Activated CD8-positive, alpha-beta memory T cell treated with anti-CD3 and anti-CD28 coated beads for 48 hours (primary cell): ENCODE measurements at places on chromosomes 2 and 18.

GRCh38 chr2:200435379-200435778, 74.5 kb downstream of the KCTD18 start:
- no peak for DNase-seq

DNA sequence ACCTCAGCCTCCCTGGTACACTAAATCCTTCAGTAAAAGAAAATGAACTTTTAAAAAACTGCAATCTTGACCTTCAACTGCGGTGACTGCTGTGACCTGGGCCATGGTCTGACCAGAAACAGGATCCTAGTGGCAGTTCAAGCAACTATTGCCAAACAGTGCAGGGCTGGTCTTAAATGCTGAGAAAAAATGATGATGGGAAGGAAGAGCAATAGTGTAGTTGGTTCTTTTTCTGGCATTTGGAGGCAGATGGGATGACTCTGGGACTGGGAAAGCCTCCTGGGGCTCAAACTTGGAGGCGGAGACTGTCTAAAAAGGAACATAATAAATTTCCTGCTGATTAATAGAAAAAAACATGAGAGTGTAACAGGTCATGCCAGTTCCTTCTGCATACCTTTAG, 45.4 kb downstream of the CHN1 start:
- DNase-seq = no peak

GRCh38 chr18:31546476-31546875, 45.2 kb upstream of the TTR start:
- DNase-seq = no peak

- DNase-seq = no peak
Measured at GRCh38 chr18:24208270-24209035, 69.6 kb downstream of the CABYR start.

- no peak for DNase-seq
Measured at GRCh38 chr18:46070815-46071652, 1.0 kb downstream of the PSTPIP2 start.

GRCh38 chr2:240604291-240604938, 17.9 kb downstream of the CAPN10 start:
- no peak for DNase-seq

GRCh38 chr2:104932243-104932642, 78.3 kb downstream of the POU3F3 start:
- DNase-seq = no peak

GRCh38 chr2:43010438-43011157, 215.8 kb downstream of the ZFP36L2 start:
- DNase-seq = no peak

DNA sequence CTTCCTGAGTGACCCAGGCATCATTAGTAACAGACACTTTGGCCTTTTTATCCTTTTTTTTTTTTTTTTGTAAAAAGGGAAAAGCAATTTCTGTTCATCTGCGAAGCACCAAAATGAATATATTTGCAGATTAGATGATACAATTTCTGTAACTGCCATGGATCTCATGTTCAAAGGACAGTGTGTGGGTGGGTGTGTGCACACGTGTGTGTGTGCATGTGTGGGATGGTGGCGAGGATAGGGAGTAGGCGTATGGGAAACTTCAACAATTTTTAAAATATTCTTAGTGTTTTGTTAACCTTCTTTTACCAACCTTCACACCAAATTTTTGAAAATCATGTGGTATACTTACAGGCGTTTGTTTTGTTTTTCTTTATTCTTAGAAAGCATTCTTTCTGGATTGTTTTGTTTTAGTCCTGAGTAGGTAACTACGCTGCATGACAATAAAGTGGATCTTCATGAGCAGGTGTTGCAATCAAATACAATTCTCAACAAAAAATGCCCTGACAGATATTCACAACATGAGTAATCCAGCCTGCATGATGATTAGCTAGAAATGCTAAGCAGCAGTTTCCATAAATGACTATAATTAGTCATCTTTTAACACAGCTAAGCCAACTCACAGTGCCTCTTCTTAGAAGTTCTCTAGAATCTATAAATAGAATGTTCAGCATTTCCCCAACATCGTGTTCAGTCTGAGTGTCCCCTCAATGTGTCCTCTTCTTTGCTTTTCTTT, 53.5 kb upstream of the RMDN2 start:
- no peak for DNase-seq

GRCh38 chr2:136136931-136137330, 19.0 kb upstream of the CXCR4 start:
- DNase-seq = no peak

DNA sequence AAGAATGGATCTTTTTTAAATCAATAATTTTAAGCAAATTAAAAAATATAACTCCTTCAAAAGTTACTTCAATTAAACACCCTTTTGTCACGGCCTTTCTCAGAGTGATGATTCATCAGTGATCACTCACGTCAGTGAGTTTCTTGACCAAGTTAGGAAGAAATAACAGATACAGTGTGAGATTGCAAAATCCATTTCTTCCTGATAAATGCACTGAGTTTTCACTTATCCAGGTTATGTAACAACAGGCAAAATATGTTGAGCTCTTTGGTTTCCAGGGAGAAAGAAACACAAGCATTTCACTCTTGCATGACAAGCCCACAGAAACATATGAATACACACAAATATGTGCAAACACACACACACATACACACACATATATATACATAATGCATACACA, 195.9 kb upstream of the CYRIA start:
- no peak for DNase-seq

- no peak for DNase-seq
Measured at GRCh38 chr18:46856973-46857372, 60.3 kb downstream of the PIAS2 start.

DNA sequence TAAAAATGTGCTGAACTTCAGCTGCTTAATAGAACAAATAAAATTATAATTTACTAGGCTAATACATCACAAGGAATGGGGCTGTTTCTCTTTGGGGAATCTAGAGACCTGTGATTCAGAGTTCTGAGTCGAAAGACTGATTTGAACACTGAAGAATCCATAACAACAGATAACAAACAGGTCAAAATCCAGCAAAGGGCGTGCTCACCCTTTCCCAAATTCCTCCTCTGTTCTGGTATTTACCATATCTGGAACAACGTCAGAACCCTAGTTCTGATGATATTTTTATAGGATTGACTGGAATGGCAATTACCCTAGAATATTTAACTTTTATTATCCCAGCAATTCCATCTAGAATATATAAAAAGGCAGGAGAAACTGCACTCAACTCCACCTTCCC, 66.0 kb upstream of the ITGA6 start:
- no peak for DNase-seq

GRCh38 chr2:112621790-112622527, 23.8 kb upstream of the SLC20A1 start:
- no peak for DNase-seq

DNA sequence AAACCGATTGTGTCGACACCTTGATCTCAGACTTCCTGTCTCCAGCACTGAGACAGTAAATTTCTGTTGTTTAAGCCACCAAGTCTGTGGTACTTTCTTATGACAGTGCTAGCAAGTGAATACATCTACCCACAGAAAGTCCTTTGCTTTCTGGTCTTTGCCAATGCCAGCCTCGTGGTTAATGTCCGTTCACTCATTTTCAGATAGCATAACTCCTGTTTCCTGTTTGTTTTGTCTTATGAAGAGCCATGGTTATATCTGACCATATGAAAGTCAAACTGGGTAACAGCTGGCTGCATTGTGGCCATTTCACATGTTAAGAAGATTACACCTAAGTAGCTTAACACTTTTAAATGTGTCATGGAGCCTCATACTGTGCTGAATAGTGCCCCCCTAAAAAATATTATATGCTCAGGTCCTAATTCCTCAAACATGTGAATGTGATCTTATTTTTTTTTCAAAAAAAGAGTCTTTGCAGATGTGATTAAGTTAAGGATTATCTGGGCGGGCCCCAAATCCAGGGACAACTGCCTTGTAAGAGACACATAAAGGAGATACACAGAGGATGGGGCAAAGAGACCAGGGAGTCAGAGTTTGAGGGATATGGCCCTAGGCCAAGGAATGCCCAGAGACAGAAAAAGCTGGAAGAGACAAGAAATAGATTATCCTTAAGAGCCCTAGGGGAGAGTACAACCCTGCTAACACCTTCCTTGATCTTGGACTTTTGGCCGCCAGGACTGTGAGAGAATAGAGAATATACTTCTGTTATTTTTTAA, 118.0 kb downstream of the KCNE4 start:
- no peak for DNase-seq

- DNase-seq = no peak
Measured at GRCh38 chr2:237261327-237261726, 152.6 kb downstream of the COL6A3 start.

- DNase-seq = no peak
Measured at GRCh38 chr2:162261032-162261945, 18.0 kb upstream of the FAP start.

DNA sequence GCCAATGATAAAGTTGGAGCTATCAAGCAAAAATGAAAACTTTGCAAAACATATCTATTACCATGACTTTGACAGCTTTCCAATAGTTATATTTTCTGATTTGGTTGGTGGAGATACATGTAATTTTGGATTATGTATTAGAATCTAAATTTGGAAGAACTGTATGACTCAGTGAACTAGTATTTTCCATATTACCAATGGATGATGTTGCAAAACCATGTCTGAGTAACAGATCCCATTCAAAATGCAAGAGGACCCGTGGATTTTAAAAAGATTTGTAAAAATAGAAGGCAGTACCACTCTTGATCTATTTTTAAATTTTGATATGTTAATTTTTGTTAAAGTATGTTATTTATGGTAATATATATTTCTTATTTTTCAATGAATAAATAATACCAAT, 83.0 kb downstream of the TAF4B start:
- no peak for DNase-seq

GRCh38 chr2:19111354-19111753, 247.1 kb downstream of the OSR1 start:
- DNase-seq = no peak

DNA sequence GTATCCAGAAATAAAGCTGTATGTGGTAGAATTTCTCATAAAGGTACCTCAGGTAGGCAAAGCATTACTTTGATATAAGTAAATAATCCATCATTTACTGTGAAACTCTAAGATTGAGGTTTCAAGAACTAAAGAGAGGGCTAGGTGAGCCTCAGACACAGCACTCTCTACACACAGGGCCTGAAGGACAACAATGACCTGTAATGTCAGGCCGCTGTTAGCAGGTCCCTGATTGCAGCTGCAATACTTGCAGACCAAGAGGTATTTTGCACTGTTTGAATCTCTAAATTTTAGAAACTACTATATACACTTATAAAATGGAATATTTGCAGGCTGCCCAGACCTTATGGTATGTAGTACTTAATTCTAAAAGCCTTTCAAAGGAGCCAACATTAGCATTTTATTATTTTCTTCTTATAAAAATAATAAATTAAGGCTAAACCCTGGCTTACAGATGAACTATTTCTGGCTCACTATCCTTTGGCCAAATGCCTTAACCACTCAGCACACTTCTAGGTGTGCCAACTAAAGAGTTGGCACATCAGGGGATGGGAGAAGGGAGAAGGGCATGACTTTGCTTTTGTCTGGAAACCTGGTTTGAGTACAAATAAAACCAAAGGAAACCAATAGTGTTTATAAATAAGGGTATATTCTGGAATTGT, 66.7 kb upstream of the SLC39A10 start:
- no peak for DNase-seq

DNA sequence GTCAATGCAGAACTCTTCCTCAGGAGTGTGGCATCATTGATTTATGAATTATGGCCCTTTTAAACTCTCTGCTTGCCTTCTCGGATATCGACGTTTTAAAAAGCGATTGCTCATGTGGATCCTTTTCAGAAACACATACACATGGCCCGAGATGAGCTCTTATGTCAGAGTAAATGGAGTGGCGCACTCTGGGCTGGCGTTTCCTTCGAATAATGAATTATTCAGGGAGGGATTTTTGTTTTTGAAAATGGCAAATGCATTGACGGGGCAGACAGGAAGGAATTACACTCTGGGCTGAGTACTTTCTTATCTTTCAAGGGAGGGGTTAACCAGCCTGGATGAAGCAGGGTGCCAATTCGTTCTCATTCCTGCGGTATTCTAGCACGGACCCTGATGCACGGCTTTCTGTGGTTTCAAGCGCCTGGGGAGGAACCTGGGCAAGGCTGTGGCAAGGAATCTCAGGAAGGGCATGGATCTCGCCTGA, 142.7 kb downstream of the PRKCE start:
- no peak for DNase-seq

GRCh38 chr2:9897846-9898245, 53.6 kb upstream of the GRHL1 start:
- no peak for DNase-seq

GRCh38 chr2:212359425-212360067, 179.1 kb downstream of the ERBB4 start:
- no peak for DNase-seq

DNA sequence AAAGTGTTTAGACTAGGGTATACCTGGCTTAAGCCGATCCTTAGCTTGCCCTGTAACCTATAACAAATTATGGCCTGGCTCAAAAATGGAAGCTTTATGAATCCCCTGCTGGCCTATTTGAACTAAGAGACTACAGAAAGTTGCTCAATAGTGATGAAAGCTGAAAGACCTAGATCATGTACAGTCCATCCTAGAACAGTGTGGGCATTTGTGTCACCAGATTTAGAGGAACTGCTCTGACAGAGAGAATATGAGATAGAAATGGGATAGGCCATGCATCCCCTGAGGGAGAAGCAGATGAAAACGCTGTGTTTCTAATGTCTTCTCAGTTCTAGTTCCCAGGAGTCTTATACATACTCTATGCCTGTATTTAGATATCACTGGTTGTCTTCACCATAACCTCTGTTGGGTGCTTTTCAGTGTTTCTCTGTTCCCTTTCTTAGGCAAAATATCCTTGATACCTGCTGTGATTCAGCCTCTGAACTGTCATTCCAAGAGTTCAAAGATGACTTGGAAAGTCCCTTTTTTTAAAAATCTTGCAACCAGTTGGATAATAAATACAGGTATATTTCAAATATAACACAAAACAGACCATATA, 246.9 kb upstream of the SLC39A10 start:
- no peak for DNase-seq

DNA sequence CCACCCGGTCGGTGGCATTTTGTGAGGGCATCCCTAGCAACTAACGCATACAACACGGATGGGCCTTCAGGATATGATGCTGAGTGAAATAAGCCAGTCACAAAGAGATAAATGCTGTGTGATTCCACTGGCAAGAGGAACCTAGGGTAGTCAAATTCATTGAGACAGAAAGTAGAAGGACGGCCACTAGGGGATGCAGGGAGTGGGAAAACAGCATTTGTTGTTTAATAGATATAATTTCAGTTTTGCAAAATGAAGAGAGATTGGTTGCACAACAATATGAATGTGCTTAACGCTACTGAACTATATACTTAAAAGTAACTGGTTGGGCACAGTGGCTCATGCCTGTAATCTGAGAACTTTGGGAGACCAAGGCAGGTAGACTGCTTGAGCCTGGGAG, 112.9 kb downstream of the AFF3 start:
- no peak for DNase-seq
